ENCODE measurements at places on chromosomes 4 and X.

GRCh38 chr4:165506849-165507248 lies 128.0 kb downstream of the CPE start:
- DNase-seq = no peak

DNA sequence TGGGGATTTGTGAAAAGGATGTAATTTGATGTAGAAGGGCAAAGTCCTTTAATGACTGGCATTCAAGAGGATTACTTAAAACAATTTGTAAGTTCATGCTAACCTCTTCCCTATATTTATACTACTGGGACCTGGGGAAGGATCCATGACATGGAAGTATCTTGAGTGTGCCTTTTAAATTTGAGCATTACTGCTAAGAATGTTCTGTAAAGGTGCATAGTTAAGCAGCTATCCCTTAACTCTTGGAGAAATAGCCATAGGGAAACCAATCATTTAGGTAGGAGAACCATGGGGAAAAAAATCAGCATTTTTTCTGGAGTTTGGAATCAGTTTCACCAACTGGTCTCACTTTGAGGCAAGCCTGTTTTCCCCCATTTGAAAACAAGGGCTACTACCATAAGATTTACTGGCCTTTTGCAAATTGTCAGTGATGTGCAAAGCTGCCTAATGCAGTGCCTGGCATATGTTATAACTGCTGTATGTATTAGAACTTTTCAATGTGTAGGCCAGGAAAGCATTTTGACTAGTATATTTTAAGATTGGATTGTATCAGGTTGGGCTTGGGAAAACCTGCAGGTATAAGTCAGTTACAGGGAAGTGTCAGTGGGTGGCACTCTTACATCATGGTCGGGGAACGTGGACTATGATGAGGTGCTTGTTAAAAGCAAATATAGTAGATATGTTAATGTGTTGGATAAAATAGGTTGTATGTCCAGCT lies 72.1 kb downstream of the PRSS12 start:
- DNase-seq = peak; percentile 61

DNA sequence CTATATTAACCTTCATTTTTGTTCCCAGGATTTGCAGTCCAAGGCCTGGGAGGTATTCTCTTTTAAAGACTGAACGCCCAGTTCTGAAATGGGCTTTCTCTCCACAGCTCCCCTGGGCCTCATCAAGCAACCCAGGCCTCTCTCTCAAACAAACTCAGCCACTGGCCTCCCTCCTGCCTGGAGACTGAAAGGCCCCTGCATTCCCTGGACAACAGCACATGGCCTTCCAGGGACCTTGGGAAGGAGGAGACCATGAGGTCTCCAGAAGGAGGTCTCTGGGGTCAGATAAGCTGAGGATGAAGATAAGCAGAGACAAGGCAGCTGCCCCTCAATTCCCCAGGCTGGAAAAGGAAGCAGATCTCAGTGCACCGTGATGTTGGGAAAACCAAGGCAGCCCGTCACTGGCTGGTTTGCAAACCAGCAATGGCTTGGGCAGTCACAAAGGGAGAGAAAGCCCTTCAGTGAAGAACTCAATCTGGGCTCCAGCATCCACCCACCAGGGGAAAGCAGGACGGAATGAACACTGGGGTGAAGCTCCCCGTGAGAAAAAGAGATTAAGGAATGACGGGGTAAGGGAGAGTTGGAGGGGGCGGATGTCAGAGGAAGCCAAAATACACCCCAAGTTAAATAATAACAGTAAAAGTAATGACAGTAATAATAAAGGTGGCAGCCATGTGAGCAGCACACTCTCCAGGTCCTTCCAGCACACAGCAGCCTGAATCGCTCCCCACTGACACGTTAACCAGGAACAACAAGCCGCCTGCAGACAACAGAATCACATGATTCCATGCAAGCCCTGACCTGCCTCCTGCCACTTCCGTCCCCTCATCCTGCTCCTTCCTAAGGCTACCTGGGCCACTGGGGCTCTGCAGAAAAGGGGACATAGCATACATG lies 22.3 kb downstream of the AMOT start:
- DNase-seq = no peak

GRCh38 chr4:102344520-102344953 lies 745 bp downstream of the SLC39A8 start:
- DNase-seq = no peak

- no peak for DNase-seq
Measured at GRCh38 chrX:121150217-121150616, 102.8 kb downstream of the GLUD2 start.

GRCh38 chr4:5730993-5731990 lies 20.3 kb downstream of the EVC start:
- no peak for DNase-seq

- peak; percentile 64 for DNase-seq
Measured at GRCh38 chr4:48779095-48779997, 733 bp downstream of the FRYL start.

- no peak for DNase-seq
Measured at GRCh38 chr4:1648962-1649361, 35.2 kb downstream of the FAM53A start.

GRCh38 chr4:30808276-30808675 lies 88.1 kb downstream of the PCDH7 start:
- DNase-seq = no peak

DNA sequence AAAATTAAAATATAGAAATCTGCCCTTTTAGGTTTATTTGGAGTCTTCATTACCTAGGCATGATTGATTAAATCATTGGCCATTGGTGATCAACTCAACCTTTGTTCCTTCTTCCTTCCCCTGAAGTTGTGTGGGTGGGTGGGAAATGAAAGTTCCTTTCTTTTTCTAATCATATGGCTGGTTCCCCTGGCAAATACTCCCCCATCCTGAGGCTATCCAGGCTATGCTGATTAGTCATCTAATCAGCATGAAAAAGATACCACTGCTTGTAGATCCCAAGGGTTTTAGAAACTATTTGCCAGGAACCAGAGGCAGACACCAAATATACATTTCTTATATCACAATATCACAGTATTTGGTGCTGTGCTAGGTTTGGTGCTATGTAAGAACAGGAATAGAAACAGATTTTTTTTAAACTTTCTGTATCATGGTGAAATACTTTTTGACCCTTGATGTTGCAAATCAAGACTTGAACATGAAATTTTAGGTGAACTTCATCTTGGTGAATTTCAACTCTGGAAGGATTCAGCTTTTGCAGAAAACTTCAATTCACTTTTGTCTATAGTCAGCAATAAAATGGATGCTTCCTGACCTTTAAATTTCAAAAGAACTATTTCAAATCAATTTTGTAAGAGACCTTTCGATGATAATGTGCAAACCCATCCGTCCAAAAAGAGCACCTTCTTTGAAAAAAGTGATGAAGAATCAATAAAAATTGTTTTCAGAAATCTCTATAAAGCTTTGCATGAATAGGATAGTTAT lies 71.1 kb downstream of the CCSER1 start:
- DNase-seq = no peak

- no peak for DNase-seq
Measured at GRCh38 chrX:13103188-13103913, 58.9 kb upstream of the FAM9C start.

DNA sequence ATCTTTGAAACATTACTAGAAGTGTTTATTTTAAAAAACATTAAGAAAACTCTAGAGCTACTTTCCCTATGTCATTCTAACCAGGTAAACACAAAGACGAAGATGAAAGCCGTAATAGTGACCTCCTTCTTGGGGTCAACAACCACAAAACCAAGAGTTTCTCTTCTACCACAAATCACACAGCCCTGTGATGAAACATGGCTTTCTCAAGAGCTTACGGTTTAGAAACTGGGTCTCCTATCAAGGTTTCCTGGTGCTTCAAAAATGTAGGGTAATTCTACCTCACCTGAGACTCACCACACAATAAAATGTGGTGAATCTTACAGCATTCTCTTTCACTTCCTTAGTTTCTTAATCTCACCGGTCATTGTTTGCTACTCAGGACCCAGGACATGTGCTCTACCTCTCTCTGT lies 50.9 kb downstream of the CORIN start:
- DNase-seq = no peak

DNA sequence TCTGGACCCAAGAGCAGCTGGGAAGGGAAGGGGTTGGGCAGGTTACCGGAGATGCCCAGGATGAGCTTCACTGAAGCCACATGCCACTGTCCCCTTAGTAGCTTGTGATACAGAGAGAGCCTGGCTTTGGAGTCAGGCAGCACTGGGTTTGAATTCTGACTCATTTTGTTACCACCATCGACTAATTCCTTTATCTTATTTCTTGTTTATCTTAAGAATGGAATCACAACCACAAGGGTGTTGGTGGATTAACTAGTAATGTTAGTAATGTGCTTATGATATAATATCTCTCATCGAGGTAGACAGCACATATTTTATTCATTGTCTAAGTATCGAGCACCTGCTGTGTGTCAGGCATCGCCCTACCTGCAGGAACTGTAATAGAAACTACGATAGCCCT lies 17.7 kb upstream of the STX18 start:
- DNase-seq = no peak

- no peak for DNase-seq
Measured at GRCh38 chr4:23365086-23365485, 524.8 kb downstream of the PPARGC1A start.

GRCh38 chrX:1443496-1444075 lies 9.1 kb downstream of the ASMTL start:
- DNase-seq = no peak

GRCh38 chr4:169337510-169337909 lies 66.8 kb upstream of the SH3RF1 start:
- no peak for DNase-seq

- no peak for DNase-seq
Measured at GRCh38 chr4:126916626-126917140, 716.1 kb upstream of the INTU start.

DNA sequence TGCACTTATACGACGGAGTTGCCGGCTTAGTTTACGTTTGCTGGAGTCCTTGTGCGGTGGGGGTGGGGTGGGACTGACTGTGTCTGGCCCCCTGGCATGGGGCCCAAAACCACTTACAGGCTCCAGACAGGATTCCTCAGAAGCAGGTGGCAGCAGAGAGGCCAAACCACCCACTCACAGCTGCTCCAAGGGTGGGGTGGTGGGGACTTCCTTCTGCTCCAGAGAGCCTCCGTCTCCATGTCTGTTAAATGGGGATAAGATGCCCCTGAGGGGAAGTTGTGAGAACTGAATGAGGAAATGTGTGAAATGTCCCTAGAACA lies 36.7 kb downstream of the PSAPL1 start:
- DNase-seq = no peak
